ENCODE measurements at places on chromosomes 1 and 21.

GRCh38 chr1:29975036-29975694, 738.8 kb downstream of the PTPRU start:
- DNase-seq = no peak

DNA sequence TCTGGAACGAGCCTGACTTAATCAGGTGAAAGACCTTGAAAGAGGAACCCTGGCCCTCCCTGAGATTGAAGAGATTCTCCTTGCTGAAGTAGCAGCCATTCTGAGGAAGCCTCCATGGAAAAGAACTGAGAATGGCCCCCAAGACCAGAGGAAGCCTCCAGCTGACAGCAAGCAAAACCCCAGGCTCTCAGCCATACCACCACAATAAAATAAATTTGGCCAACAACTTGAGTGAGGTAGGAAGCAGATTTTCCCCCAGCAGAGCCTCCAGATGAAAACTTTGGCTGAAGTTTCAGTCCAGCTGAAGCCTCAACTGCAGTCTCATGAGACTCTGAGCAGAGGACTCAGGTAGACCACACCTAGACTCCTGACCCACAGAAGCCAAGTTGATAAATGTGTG, 34.0 kb upstream of the SLAMF9 start:
- no peak for DNase-seq

GRCh38 chr21:26965907-26966581, 844 bp downstream of the ADAMTS5 start:
- DNase-seq = no peak

GRCh38 chr1:8698012-8698630, 119.3 kb downstream of the RERE start:
- no peak for DNase-seq

DNA sequence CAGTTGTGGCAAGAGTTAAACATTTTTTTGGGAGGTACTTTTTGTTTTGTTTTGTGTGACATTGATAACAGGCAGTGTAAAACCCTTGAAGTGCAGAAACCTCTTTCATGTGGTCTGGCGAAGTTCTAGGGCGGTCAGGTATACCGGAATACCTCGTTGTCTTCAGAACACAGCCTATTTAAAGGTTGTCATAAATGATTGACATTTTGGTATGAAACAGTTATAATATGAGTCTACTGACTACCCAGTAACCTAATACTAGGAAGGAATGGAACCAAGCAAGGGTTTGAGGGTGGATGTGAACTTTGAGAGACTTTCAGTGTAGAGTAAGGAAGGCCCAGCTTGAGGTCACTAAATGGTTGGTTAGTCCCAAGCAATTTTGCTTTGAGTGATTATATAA, 40.5 kb downstream of the PATJ start:
- DNase-seq = peak; percentile 21

GRCh38 chr1:231792634-231793033, 166.0 kb downstream of the DISC1 start:
- DNase-seq = no peak

DNA sequence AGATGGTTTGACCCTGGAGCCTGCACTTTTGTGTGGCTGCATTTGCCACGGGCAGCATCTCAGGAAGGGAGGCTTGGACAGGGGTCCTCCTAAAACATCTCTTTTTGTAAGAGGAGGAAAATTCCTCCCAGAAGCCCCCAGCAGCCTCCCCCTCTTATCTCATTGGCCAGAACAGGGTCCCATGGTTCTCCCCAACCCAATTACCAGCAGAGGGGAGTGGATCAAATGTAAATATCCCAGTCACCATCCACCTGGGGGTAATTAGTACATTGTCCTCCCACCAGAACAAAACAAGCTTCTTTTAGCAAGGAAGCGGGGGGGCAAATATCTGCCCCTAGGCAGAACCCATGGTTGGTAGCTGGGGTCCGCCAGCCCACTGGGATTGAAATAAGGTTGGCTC, 44.7 kb upstream of the TENT5B start:
- no peak for DNase-seq

- no peak for DNase-seq
These were observed 17.4 kb upstream of the ZMYM6 start for GRCh38 chr1:35049116-35049515.

- DNase-seq = peak; percentile 60
These were observed at the start of the genes FBXO2 and FBXO44 for GRCh38 chr1:11654137-11654938. TSS of gene FBXO2 (minus strand) at chr1:11654429. CDS start at chr1:11654340, 89 bp downstream. TSS of gene FBXO44 (plus strand) at chr1:11654877. CDS start at chr1:11655836, 959 bp downstream.

DNA sequence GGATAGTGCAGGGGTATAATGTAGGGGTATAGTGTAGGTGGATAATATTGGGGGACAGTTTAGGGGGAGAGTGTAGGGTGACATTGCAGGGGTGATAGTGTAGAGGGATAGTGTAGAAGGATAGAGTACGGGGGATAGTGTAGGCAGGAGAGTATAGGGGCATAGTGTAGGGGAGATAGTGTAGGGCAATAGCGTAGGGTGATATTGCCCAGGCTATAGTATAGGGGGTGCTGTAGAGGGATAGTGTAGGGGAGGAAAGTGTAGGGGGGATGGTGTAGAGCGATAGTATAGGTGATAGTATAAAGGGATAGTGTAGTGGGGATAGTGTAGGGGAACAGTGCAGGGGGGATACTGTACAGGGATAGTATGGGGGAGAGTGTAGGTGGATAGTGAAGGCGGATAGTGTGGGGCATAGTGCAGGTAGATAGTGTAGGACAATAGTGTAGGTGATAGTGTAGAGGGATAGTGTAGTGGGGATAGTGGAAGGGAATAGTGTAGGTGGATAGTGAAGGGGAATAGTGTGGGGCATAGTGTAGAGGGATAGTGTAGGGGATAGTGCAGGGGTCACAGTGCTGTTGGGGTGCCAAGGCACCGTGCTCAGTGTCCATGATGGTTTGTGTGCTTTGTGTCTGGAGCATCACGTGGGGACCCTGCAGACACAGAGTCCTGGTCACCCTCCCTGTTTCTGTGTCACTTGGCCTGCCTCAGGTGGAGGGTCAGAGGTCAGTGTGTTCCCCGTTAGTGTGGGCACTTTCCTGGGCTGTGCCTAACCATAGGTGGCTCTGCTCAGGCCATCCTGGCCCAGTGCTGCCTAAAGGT, 10.5 kb upstream of the ARF1 start:
- DNase-seq = no peak

Data from stimulated activated CD4-positive, alpha-beta T cell treated with anti-CD3 and anti-CD28 coated beads, Interleukin-4, amount 100 ng/mL, for 48 hours (primary cell).